DMS53 (cell line): ENCODE measurements at places on chromosomes 16 and 17.

GRCh38 chr17:1713878-1714426, 3.8 kb upstream of the TLCD2 start:
- peak; percentile 62 for DNase-seq

GRCh38 chr16:81568749-81569087, 124.1 kb downstream of the CMIP start:
- DNase-seq = no peak

- DNase-seq = peak; percentile 57
These were observed 8.1 kb downstream of the MEIOB start for GRCh38 chr16:1863681-1864460.

DNA sequence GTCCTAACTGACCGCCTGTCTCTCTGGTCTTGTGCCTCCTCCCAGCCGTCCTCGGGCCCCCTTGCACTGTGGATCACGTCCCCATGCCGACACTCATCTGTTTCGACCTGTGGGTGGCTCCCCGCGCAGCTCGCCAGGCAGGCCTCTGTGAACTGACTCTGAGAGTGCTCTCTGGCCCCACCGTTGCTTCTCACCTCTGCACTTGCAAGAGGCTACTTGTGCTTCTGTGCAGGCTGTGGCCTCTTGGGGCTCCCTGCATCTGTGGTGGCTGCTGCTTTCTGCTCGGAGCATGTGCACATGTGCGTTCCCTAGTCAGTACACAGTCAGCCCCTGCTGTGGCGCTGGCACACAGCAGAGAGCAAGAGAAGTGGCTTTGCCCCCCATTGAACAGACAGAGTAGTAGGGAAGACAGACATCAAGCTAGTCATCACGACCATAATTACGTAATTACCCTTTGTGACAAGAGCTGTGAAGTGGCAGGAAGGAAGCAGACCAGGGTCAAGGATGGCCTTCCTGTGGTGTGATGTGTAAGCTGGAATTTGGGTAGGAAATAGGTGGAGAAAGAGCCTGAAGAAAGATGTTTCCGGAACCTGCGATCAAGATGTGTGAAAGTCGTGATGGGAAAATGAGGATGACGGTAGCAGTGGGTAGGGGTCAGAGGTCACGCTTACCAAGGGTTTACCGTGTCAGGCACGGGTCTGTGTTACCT, 256.0 kb upstream of the CACNG5 start:
- DNase-seq = no peak

GRCh38 chr17:19327031-19327783, 35.3 kb downstream of the B9D1 start:
- DNase-seq = no peak

- peak; percentile 90 for DNase-seq
These were observed 1.3 kb upstream of the SENP3 start for GRCh38 chr17:7560172-7561027.

GRCh38 chr17:14398766-14399165, 97.9 kb downstream of the HS3ST3B1 start:
- DNase-seq = no peak

GRCh38 chr17:44555099-44555498, 2.2 kb upstream of the FZD2 start:
- DNase-seq = peak; percentile 20

DNA sequence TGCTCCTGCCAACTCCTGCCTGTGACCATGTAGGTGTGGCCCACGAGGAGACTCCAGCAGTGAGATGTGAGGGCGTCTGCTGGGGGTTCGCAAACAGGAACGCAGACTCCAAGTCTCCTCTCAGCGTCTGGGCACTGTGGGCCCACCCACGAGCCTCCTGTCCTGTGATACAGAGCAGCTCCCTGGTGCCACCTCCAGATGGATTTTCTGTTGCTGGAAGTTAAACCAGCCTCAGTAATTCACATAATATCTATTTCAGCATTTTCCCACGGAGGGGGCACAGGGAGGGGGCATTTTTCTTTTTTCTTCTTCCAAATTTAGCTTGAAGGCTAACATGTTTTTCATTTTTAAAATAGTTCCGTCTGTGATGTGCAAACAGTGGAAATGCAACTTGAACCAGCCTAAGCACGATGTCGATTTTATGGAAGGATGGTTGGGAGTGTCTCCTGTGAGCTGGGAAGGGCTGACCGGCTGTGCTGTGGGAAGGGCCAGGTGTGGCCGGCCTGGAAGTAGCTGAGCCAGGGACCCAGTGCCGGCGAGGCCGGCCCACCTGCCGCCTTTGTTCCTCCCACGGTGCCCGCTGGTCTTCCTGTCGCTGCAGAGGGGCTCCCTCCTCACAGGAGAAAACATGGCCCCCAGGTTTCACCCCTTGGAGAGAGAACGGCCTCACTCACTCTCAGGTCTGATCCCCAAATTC, 3.9 kb upstream of the RAB40B start:
- no peak for DNase-seq

GRCh38 chr17:71460943-71461342, 659.9 kb upstream of the SOX9 start:
- peak; percentile 64 for DNase-seq

- no peak for DNase-seq
These were observed 733.8 kb upstream of the CA10 start for GRCh38 chr17:52892334-52892733.

- no peak for DNase-seq
These were observed 46.4 kb downstream of the STAT5A start for GRCh38 chr17:42334677-42335076.

DNA sequence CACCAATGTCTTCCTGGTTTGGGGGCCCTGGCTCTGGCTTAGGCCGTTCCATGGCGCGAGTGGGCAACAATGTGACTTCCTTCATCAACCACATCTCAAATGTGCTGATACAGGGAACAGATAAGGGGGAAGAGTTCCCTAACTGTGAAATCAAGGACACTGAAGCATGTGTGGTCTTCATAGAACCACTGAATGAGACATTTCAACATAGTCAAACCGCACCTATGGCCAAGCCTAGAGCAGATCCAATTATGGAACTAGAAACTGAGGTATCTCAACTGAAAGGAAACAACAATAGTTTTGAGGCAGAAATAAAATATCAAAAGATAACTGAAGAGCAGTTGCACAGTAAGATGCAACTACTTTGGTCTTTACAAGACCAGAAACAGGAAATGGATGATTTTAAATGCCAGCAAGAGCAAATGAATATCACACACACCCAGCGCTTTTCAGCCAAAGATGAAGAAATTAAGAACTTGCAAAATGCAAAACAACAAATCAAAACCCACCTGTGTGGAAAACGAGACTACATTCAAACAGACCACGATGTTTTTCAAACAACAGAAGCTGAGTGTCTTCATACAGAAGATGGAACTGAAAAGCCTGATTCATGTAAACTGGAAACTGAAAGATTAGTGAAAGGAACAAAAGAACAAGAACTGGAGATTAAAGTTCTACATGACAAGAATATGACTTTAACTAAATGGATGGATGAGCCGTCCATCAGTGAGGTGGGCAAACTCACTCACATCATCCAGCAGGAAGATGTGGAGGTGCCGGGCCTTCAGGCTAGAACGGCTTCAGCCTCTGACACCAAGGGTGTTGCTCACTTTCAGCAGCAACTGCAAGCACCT, 18.1 kb upstream of the LCMT1 start:
- DNase-seq = no peak

DNA sequence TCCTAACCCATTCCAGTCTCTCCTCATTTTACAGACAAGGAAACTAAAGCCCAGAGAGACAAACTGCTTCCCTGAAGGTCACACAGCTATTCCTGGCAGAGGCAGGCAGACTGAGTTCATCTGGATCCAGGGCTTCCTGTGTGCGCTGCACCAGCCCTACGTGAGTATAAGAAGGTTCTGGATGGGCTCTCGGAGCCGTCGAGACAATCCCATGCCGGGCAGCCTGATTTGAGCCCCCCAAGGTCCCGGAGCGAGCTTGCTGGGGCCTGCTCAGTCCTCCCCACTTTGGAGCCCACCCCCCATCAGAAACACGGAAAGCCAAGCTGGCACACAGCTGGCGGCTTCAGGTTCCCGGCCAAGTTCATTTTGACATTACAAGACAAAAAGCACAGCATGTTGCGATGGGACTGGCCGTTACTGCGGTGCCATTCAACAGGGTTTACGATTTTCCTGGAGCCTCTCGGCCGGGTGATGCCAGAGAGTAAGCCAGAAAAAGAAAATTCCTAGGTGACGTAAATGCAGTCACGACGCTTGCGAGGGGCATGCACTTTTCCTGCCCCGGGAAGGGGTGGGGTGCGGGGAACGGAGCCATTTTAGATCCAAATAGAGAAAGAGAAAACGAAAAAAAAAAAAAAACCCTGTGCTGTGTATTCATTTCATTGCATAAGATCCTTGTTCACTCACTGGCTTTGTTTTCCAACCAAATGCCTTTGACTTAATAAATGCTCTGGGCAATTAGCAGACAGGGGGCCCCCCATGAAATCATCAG, 167.1 kb upstream of the FOXF1 start:
- DNase-seq = no peak

DNA sequence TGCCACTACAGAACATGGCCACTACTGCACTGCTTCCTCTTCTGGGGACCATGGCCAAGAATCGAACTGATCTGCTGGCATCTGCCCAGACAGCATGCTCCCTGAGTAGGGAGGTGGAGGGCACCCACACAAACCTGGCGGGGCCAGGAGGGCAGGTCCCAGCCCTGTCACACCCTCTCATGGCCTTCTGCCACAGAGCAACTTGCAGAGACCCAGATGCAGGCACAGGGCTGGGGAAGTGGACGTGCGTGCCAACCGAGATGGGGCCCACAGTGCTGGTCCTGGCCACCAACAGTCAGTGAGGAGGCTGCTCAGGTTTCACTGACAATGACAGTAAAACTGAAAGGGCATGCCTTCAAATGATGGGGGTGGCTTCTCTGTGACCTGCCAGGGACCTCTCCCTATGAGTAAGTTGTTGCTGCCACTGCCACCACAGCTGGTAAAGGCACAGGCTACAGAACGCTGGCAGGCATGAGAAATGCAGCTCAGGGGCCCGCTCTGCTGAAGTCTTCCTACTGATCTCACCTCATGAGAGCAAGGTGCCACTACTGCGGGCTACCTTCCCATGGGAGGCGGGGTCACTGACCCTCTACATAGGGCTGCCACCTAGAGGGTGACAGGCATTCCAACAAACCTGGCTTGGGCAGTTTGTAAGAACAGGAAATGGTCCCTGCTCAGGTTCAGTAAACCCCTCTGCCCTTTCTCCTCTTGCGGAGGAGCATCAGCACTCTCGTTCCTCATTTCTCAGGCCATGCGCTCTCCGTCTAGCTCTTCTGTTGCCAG, 15.5 kb downstream of the HIC1 start:
- no peak for DNase-seq

DNA sequence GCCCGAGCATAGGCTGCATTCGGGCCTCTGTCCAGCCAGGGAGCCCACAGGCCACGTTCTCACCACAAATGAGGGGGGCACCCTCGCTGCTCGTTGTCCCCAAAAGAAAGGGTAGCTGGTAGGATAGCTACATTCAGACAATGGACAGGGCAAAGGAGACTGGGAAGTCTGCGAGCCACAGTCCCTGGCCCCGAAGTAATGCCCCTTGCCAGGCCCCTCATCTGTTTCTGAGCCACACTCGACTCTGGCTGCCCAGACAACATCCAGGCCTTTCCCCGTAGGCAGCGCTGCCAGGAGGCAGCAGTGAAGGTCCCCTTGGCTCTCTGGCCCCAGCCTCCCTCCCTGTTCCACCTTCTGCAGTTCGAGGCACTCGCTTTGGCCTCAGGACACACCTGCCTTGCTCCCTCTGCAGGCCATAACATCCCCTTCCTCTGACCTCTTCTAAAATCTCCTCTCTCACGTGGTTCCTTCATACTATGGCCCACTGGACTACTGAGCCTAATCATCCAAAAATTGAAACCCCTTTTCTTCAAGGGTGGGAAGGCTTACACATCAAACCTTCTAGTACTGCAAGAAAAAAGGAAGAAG, 12.2 kb downstream of the AIPL1 start:
- no peak for DNase-seq

GRCh38 chr17:2251098-2251497, 52.5 kb downstream of the SMG6 start:
- no peak for DNase-seq

DNA sequence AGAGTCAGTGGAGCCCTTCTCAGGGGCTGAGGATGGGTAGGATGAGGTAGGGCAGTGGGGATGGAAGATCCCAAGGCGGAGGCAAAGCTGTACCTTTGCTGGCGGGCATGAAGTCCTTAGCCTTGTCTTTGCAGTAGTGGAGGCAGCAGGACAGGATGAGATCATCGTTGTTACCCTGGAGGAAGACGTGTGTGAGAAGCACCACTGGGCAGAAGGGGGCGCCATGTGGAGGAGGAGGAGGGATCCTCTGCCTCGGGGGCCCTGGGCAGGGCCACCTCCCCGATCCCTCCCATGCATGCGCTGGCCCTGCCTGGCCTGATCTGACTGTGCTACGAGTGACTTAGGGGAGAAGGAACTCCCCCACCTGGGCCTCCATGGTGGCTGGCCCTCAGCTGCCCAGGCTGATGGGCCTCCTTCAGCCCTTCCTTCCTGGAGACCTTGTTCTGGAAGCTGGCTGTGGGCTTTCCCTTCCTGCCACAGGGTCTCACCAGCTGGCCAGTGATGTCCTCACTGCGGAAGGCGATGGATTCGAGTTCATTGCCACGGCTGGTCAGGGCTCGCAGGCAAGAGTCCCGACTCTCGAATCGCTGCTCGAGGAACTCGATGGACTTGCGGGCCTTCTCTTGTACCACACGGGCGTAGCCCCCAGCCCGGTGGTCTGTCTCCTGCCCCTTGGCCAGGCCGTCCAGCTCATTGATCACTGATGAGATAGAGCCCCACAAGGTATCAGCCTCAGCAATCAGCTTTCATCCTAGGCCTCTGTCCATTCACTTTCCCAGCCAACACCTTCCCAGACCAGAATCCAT, 10.3 kb downstream of the HIC1 start:
- peak; percentile 37 for DNase-seq

- DNase-seq = peak; percentile 33
These were observed 3.2 kb downstream of the ZSCAN10 start for GRCh38 chr16:3095869-3096268.

GRCh38 chr16:19179546-19180490, 11.8 kb downstream of the SYT17 start:
- peak; percentile 74 for DNase-seq

GRCh38 chr16:57284209-57284951, at the start of gene PLLP:
TSS of gene PLLP (minus strand) at chr16:57284672. CDS start at chr16:57284540, 132 bp downstream.
- DNase-seq = peak; percentile 90

GRCh38 chr16:57091975-57092785, at the start of gene CPNE2:
TSS of gene CPNE2 (plus strand) at chr16:57092583. CDS start at chr16:57110743, 18,160 bp downstream.
- DNase-seq = peak; percentile 80

DNA sequence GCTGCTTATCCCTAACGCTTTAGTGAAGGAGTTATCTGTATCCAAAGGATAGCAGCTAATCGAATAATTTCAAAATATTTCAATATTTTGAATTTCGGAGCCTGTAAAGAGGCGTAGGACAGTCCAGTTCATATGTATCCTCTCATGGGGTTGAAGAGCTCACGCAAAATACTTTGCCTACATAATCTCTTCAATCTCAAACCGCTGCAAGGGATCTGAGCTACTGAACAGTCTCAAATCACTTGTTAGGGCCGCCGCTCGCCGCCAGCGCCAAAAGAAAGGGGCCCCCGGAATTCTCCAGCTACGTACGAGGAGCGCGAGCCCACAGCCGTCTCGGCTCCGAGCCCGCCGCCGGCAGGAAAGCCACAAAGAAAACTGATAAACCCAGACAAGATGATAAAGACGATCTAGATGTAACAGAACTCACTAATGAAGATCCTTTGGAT, 601 bp upstream of the RFWD3 start:
- peak; percentile 58 for DNase-seq
